Nephron progenitor cell (in vitro differentiated cells): ENCODE measurements at places on chromosomes 16 and 17.

DNA sequence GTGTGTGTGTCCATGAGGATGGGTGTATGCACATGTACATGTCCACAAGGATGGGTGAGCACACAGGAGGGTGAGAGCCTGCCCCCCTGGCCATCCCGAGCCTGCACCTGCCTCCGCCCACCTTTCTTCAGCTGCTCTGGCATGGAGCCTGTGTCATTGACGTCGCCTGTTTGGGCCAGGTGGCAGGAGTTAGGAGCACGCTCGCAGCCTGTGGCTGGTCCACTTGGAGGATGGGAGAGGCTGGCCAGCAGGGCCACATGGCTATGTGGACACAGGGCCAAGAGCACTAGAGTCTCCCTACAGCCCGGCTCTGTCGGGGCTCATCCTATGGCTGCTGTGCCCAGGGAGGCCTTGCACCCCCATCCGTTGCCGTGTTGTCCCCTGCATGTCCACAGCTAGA, 21.4 kb downstream of the BAHCC1 start:
- DNase-seq, result no peak

DNA sequence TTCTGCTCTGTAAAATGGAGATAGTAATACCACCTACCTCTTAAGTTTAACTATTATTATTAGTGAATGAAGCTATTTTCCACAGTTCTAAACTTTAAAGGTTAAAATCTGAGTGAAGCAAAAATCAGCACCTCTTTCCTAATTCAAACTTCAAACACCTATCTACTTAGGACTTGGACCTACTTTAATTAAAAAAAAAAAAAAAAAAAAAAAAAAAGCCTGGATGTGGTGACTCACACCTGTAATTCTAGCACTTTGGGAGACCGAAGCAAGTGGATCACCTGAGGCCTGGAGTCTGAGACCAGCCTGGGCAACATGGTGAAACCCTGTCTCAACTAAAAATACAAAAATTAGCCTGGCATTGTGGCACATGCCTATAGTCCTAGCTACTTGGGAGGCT, 5.0 kb upstream of the KANSL1 start:
- DNase-seq, result no peak

GRCh38 chr16:1182316-1182671, 29.4 kb downstream of the CACNA1H start:
- peak; percentile 83 for DNase-seq

DNA sequence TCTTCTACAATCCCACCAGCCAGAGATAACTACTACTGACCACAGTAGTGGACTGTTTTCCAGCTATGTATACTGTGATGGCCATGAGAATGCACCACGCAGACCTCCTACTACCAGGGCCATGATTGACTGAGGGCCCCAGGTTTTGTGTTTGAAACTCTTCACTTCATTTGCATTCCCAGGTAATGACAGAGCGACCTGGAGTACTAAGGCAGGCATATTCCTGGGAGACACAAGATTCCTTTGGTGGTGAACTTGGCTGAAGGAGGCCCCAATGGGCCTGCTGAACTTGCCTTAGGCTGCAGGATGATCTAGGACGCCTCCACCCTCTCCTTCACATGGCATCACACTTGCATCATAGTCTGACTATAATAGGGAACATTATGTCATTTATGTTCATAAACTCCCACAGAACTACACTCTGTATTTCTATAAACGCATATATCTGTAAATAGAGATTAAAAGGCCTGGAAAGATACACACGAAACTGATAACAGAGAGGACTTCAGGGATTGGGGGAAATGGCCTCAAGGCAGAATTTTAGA, 30.4 kb downstream of the CLEC19A start:
- no peak for DNase-seq

GRCh38 chr17:51118330-51119195, 2.1 kb downstream of the SPAG9 start:
- DNase-seq, result no peak

DNA sequence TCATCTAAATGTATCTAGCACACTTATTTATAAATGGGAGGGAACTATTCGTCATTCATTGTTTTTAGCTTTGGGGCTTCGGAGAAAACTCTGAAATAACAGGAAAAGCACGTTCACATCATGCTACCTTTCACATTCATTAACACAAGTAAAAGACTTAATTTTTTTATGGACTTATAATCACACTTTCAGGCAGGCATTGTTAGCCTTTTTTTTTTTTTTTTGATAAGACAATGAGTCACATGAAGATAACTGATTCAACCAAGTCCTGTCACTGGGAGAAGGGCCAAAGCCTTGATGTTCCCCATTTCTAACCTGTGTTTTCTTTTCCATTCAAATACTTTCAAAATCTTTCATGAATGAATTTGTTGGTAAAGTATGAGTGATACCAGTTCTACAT, 631.3 kb upstream of the CA10 start:
- DNase-seq, result no peak

DNA sequence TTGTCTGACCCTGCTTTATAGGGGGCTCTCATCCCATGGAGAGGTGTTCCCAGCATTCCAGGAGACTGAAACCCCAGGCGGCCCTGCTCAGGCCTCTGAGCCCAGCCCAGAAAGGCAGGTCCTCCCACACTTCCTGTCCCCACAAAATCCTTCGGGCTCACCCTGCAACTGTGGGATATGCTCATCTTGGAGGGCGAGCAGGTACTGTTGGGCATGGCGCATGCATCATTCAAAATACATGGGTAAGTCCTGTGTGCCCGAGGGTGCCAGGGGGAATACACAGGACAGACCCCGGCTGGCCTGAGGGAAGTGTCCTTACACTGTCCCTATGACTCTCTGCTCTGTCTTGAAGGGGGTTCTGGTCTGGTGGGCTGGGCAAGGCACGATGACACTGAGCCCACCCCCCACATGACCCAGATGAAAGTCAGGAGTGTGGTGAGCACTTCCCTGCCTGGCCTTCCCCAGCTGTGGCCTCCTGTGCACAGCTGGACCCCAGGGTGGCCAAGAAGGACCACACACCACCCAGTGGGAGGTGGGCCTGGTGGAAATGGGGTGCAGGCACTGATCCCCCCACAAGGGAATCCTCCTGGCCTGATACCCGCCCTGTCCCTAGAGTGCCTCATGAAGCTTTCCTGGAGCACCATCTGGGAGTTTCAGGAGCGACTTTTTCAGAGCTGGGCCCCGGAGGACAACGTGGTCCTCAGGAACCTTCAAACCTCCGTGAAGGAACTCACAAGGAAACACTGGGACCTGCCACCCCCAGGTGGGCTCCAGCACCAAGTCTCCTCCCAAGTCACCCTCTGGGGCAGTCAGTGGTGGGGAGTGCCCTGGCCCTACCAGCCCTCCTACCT, 46.7 kb downstream of the USP22 start:
- no peak for DNase-seq
